Suprapubic skin (tissue), 4 donors: ENCODE measurements at places on chromosomes 7 and 10.

- peaks cover 5% of the 10 kb centered on the region for H3K27me3 ChIP-seq
- no peaks in the 10 kb centered on the region for H3K36me3 ChIP-seq
- peak overlapping the region; percentile 56 for H3K27ac ChIP-seq
- H3K4me1 ChIP-seq = peaks cover 28% of the 10 kb centered on the region
- no peak for DNase-seq
- no peak overlapping the region for H3K4me3 ChIP-seq
These were observed 5.0 kb upstream of the CELF2 start for GRCh38 chr10:11012421-11013295.

- no peak for DNase-seq
- H3K4me3 ChIP-seq = no peak overlapping the region
- no peaks in the 10 kb centered on the region for H3K27me3 ChIP-seq
- no peak overlapping the region for H3K27ac ChIP-seq
- H3K4me1 ChIP-seq = no peaks in the 10 kb centered on the region
- no peaks in the 10 kb centered on the region for H3K36me3 ChIP-seq
These were observed 149.5 kb upstream of the LRGUK start for GRCh38 chr7:133977409-133978274.

GRCh38 chr7:143048827-143049226 is 3.3 kb upstream of the OR6V1 start:
- H3K27me3 ChIP-seq = no peaks in the 10 kb centered on the region
- no peaks in the 10 kb centered on the region for H3K36me3 ChIP-seq
- H3K4me1 ChIP-seq = no peaks in the 10 kb centered on the region
- H3K27ac ChIP-seq = no peak overlapping the region
- DNase-seq = no peak

GRCh38 chr10:46542567-46543465 is 13.6 kb downstream of the GPRIN2 start:
- H3K27ac ChIP-seq = no peak overlapping the region
- peaks cover 32% of the 10 kb centered on the region for H3K4me1 ChIP-seq
- H3K4me3 ChIP-seq = no peak overlapping the region

GRCh38 chr7:94706996-94707740 is 51.2 kb upstream of the SGCE start:
- H3K27me3 ChIP-seq = no peaks in the 10 kb centered on the region
- H3K4me3 ChIP-seq = no peak overlapping the region
- H3K36me3 ChIP-seq = no peaks in the 10 kb centered on the region
- H3K4me1 ChIP-seq = no peaks in the 10 kb centered on the region

DNA sequence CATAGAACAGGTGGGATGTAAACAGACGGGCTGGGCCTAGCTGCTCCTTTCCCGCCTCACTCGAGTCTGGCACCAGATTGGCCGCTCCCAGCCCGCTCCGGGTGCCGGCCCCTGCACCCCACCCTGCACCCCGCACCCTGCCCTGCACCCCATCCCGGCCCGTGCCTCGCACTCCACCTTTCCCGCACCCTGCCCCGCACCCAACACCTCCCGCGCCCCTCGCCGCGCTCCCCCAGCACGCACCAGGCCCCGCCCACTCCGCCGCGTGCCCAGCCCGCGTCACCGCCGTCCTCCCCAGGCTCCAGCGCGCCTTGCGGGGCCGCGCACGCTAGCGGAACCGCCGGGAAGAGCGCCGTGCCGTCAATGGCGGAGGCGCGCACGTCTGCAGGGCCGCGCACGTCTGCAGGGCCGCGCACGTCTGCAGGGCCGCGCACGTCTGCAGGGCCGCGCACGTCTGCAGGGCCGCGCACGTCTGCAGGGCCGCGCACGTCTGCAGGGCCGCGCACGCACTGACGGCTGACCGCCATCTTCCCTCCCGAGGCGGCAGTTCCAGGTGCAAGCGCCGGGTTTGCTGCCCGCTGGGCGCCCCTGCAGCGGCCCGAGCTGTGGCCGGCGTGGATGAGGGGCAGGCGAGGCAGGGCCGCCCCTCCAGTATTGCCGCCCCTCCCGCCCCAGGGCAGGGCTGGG is at the start of gene UBE3C:
TSS of gene UBE3C (plus strand) at position 503 of the 687 bp plus-strand sequence. CDS start 347 bp downstream, outside the sequence.
- H3K4me1 ChIP-seq = peaks cover 47% of the 10 kb centered on the region
- no peaks in the 10 kb centered on the region for H3K36me3 ChIP-seq
- DNase-seq = peak; percentile 92

DNA sequence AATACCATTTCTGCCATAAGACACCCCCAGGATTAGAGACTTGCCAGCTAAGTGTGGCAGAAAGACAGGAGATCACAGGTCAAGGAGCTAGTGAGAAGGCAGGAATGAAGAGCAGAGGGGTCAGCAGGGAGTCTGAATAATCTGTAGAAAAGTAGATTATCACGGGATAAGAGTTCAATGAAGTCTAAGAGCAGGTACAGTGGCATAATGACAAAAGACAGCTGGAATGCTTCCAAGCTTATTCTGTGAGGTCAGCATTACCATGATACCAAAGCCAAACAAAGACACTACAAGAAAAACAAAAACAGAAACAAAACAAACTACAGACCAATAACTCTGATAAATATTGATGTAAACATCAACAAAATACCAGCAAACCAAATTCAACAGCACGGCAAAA is 20.8 kb downstream of the PILRA start:
- no peak overlapping the region for H3K4me3 ChIP-seq
- no peak overlapping the region for H3K27ac ChIP-seq
- DNase-seq = no peak
- no peaks in the 10 kb centered on the region for H3K36me3 ChIP-seq
- H3K27me3 ChIP-seq = no peaks in the 10 kb centered on the region

- DNase-seq = peak; percentile 27
- no peaks in the 10 kb centered on the region for H3K36me3 ChIP-seq
- H3K4me3 ChIP-seq = no peak overlapping the region
- H3K27me3 ChIP-seq = no peaks in the 10 kb centered on the region
These were observed 191.2 kb upstream of the SH2B2 start for GRCh38 chr7:102095321-102096011.

- no peaks in the 10 kb centered on the region for H3K36me3 ChIP-seq
- DNase-seq = no peak
- no peaks in the 10 kb centered on the region for H3K4me1 ChIP-seq
These were observed 134.0 kb downstream of the PTPRN2 start for GRCh38 chr7:158453663-158454062.

DNA sequence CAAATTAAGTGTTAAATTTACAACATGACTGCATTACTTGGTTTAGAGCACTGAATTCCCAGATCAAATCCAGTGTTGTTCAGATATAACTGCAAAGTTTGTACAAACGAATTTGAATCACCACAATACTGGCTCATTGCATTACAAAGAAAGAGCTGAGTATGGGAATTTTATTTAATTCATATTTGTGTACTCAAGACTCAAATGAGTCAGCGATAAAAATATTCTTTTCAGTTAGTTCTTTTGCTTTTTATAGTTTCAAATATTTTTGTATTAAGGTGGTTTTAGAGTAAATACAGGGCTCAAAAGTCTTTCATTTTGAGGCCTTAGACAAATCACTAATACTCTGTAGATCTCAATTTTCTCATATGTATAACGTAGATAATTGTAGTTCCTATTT is 68.6 kb upstream of the LRGUK start:
- H3K27me3 ChIP-seq = no peaks in the 10 kb centered on the region
- H3K4me3 ChIP-seq = no peak overlapping the region
- no peak overlapping the region for H3K27ac ChIP-seq
- no peaks in the 10 kb centered on the region for H3K36me3 ChIP-seq
- DNase-seq = no peak

- H3K27ac ChIP-seq = no peak overlapping the region
- H3K4me1 ChIP-seq = no peaks in the 10 kb centered on the region
- H3K4me3 ChIP-seq = no peak overlapping the region
- no peaks in the 10 kb centered on the region for H3K36me3 ChIP-seq
- no peaks in the 10 kb centered on the region for H3K27me3 ChIP-seq
- no peak for DNase-seq
These were observed 68.5 kb downstream of the TET1 start for GRCh38 chr10:68628576-68629127.

DNA sequence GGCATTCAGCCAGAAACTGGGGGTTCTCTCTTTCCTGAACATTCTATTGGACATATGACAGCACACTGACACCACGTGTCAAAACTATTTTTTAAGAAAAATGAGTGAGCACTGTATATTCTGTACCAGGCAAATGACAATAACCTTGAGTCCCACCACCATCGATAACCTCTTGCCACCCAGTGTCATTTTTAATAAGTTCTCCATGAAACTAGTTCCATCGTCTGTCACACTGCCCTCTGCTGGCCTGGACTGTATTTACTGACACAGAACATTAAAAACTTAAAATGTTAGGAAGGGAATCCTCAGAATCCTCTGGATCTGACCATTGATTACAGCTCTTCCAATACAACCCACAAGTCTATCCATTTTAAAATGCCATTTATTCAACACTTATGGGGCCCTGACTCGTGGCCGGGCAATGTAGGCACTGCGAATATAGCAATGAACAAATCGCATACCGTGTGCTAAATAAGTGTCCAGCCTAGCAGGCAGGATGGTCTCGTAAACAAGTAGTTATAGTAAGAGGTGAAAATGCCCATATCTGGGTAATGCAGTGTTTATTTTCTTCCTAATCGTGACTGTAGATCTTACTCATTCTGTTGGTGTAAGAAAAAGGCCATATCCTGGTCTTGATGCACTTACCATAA is 35.9 kb upstream of the CACNB2 start:
- H3K4me1 ChIP-seq = no peaks in the 10 kb centered on the region
- no peak for DNase-seq
- no peaks in the 10 kb centered on the region for H3K36me3 ChIP-seq
- H3K27me3 ChIP-seq = no peaks in the 10 kb centered on the region
- H3K4me3 ChIP-seq = no peak overlapping the region
- no peak overlapping the region for H3K27ac ChIP-seq

DNA sequence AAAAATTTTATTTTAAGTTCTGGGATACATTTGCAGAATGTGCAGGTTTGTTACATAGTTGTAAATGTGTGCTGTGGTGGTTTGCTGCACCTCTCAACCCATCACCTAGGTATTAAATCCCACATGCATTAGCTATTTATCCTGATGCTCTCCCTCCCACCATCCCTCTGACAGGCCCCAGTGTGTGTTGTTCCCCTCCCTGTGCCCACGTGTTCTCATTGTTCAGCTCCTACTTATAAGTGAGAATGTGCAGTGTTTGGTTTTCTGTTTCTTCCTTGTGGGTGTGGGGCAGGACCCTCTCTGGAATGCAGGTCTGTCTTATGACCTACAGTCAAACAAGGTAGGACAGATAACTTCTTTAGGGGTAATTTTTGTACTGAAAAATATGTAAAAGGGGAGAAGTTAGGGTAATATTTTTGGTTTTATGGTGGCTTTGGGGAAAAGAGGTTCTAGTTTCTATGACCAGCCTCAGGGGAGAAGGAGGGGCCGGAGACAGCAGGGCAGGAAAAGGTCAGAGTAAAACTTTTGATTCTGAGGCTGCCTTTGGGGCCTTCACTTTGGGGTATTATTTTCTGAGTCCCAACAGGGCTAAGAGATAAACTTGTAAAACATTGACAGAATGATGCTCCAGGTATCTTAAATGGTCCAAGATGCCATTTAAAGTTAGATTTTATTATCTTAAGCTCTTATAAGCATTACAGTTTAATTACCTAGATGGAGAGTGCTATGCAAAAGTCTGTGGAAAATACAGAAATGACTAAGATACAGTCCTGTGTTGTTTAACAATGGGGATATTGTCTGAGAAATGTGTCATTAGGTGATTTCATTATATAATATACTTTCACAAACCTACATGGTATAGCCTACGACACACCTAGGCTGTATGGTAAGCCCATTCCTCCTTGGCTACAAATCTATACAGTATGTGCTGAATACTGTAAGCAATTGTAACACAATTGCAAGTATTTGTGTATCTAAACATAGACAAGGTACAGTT is 354.8 kb downstream of the ABCA13 start:
- H3K36me3 ChIP-seq = no peaks in the 10 kb centered on the region
- H3K27me3 ChIP-seq = no peaks in the 10 kb centered on the region
- H3K27ac ChIP-seq = no peak overlapping the region
- H3K4me1 ChIP-seq = no peaks in the 10 kb centered on the region
- DNase-seq = no peak

- H3K4me3 ChIP-seq = no peak overlapping the region
- no peaks in the 10 kb centered on the region for H3K36me3 ChIP-seq
- no peak for DNase-seq
- no peaks in the 10 kb centered on the region for H3K27me3 ChIP-seq
- no peak overlapping the region for H3K27ac ChIP-seq
These were observed 207.6 kb downstream of the AHR start for GRCh38 chr7:17506095-17506494.
